ENCODE measurements at places on chromosomes 3 and 15.

- DNase-seq = no peak
Observed at GRCh38 chr3:128081226-128081625, 29.0 kb downstream of the SEC61A1 start.

GRCh38 chr15:71746719-71747118, 63.6 kb upstream of the NR2E3 start:
- DNase-seq = no peak

- no peak for DNase-seq
Observed at GRCh38 chr3:131361464-131362421, 19.8 kb upstream of the NUDT16 start.

DNA sequence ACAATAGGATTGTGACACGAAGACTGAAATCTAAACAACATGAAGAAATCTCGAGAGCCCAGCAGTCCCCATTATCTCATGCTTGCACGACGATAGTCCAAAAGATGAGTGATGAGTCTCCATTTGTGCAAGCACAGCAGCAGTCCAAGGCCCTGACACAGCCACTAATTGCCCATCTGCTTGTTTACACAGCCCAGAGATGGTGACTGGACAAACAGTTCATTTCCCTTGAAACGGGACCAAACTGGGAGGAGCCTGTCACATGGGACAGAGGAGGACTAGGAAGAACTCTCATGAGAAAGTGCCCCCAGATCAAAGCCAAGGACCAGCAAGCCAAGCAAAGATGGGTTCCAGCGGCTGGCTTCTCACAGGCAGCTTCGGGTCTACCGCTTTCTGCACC, 121.0 kb downstream of the GREM1 start:
- no peak for DNase-seq

DNA sequence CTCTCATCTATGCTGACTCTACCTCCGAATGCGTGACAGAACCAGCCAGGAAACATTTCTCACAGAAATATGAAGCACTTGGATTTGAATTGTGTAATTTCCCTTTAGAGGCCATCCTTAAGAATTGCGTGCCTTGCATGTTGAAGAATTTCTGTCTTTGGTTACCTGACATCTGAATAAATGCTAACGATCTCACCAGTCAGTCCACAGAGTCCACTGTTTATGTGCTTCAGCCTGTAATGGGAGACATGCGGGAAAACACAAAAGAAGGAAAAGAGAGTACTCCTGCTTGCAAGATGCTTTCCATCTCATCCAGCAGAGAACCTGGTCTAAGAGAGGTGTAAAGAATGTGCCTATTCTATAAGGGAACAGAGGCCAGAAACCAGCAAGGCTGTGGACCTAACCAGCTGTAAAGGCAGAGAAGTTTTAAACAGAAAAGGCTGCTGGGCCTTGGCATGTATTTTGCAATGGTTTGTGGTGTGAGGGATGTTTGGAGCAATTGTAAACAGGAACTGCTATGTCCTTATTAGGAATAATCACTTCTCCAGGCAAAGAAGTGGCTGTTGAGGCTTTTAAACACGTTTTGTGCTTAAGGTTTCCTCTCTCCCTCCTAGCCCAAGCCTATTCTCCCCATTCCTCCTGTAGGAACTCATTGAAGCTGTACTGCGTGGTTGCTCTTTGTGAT, 36.4 kb upstream of the BOC start:
- no peak for DNase-seq

DNA sequence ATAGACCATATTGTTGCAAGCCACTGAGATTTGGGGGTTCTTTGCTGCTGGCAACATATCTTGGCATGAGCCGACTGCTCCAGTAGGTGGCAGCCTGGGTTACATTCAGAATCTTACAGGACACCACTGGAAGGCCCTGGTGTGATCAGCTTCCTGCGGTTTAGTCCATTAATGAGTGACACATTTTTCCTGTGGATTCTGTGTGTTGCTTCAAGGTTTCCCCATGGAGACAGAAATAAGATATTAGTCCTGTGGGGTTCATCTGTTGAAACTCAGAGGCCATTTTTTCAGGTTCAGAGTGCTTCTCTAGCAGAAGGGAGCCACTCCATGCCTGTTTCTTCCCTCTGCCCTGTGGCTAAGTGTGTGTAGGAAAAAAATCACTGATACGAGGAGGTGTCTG, 116.2 kb downstream of the MFSD1 start:
- DNase-seq = peak; percentile 48

GRCh38 chr3:194637541-194638400, 4.6 kb upstream of the TMEM44 start:
- no peak for DNase-seq

GRCh38 chr3:137642831-137643230, 121.3 kb upstream of the SOX14 start:
- DNase-seq = no peak

- no peak for DNase-seq
Observed at GRCh38 chr15:35921046-35921445, 375.1 kb upstream of the DPH6 start.

DNA sequence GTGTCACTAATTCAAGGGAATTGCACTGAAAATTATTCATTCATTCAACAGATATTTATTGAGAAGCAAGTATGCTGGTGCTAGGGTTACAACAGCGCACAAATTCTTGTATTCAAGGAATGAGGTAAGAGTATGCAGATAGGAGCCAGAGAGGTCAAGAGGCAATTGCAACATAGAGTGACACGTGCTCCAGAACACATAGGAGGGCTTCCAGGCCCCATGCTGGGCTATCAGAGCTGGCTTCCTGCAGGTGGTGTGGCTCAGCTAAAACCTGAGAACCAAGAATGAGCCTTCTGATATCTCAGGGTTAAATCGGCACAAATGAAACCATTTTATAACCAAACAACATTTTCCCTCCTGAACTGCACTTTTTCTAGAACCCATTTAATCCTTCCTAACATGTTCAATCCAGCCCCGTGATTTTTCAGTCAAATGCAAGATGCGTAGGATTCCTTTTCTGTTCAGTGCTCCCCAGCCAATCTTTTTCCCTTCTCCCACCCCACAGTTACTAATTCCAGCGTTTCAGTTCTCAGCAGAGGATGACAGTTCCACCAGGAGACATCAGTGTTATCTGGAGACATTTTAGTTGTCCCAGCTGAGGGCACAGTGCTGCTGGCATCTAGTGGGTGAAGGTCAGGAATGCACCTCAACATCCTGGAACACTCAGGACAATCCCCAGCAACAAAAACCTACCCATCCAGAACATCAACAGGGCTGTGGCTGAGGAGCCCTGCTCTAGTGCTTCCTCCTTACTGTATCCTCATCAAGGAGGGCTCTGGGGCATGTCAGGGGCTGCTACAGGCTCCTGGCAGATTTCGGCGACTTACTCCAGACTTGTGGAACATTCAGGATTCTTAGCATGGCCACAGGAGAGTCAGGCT, 13.1 kb downstream of the CCR5AS start:
- DNase-seq = no peak

DNA sequence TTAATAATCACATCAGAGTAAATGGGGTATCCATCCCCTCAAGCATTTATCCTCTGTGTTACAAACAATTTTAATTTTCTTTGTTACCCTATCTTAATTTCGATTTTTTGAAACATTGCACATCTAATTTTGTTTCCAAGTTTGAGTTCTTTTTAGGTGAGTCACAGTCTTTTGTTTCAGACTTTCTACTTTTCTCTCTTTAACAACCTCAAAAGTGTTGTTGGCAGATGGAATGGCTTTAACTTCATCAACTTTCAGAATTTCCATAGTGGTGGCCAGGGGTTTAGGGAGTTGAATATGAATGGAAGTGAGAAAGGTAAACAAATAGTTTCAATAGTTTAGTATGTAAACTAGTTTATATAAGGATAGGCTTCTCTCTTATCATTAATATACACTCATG, 223.0 kb upstream of the MLF1 start:
- DNase-seq = no peak

All from activated CD8-positive, alpha-beta memory T cell treated with anti-CD3 and anti-CD28 coated beads, Interleukin-2, amount 10 ng/mL, durations not matched to agents 7 days and 5 days (primary cell).